Fibroblast of skin of abdomen (primary cell): ENCODE measurements at places on chromosomes 4 and X.

DNA sequence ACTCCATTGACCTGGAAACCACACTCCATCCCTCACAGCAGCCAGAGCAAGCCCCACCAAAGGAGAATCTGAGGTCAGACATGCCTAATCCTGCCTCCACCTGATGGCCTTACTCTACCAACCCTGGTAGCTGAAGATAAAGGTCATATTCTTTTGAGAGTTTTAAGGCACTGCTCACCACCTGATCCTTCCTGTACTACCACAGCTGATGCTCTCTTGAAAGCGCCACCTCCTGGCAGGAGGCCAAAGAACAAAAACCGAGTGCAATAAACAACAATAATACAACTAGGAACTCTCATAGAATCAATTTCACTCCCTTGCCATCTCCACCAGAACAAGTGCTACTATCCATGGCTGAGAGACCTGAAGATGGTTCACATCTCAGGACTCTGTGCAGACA is 301.6 kb downstream of the NAF1 start:
- DNase-seq = no peak

- DNase-seq = peak; percentile 23
Observed at GRCh38 chr4:89307446-89308160, at the start of gene GPRIN3. TSS of gene GPRIN3 (minus strand) at chr4:89307800. CDS start at chr4:89250110, 57,690 bp downstream.

GRCh38 chr4:142373610-142374009 is 472.5 kb downstream of the INPP4B start:
- DNase-seq = no peak

GRCh38 chr4:24471486-24472160 is 112.7 kb downstream of the DHX15 start:
- no peak for DNase-seq
